ENCODE measurements at places on chromosomes 5 and 9.

DNA sequence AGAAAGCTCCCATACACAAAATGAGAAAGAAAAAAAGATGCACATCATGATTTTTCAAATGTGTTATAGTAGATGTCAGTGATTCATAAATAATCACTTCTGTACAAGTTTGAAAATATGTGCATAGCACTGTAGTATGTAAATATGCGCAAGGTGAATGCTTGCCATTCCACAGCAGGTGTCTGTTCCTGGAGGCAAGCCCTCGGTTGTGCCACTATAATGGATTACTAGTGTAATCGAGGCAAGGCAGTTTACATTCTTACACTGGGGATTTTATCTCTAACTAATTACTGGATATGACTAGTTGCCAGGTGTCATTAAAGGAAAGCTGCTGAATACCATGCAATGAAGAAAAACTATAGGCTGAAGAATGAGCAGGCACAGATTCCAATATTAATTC, 93.6 kb downstream of the ARHGEF28 start:
- DNase-seq, result no peak

DNA sequence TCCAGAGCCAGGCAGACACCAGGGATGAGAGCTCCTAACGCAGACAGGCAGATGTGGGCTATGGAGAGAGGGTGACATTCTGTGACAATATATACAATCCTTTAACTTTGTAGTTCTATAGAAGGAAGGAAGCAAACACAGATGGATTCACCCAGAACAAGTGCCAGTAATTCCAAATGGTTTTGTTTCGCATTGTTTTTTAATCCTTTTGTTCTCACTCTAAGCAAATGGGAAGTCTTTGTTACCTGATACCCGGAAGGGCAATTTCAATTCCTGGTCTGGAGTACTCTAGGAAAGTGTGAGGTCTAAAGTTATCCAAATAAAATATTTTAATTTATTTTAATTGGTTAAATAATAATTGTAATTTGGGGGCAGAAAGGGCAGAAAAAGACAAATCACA, 2.5 kb downstream of the FRMD3 start:
- DNase-seq, result no peak

DNA sequence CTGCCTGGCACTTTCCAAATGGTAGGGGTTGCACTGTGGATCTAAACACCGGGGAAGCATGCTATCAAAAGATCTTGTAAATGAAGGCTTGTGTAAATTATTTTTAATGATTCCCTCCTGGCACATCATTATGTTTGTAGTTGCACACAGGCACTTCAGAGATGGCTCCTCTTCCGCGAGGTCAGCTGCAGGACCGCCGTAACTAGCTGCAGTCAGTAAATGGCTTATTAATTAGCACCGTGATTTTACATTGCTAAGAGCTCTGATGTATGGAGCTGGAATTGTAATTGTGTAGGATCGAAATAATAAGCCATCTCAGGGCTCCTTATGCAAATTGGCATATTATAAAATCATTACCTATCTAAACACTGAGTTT, 397.6 kb upstream of the IRX1 start:
- DNase-seq, result no peak

GRCh38 chr9:81649475-81650240, 39.7 kb downstream of the TLE1 start:
- no peak for DNase-seq

DNA sequence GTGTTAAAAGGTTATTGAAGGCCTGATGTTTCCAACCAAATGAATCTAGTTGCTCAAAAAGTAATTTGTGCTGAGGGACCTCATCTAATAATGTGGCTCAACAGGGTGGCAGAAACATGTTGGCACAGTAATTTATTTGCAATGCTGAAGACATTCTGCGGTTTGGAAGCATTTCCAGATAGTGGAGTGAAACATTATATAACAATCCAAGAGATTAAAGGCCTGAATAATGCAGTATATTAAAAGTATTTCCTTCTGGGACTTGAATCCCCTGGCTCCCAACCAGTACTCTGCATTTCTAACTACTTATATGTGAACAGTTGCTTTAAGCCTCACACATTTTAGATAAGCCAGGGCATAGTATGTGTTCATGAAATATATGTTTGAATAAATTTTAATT, 25.9 kb upstream of the ALDH1A1 start:
- no peak for DNase-seq

- DNase-seq, result no peak
Observed at GRCh38 chr5:31759925-31760324, 121.0 kb downstream of the PDZD2 start.

- DNase-seq, result no peak
Observed at GRCh38 chr9:132415181-132415580, 5.2 kb downstream of the CFAP77 start.

DNA sequence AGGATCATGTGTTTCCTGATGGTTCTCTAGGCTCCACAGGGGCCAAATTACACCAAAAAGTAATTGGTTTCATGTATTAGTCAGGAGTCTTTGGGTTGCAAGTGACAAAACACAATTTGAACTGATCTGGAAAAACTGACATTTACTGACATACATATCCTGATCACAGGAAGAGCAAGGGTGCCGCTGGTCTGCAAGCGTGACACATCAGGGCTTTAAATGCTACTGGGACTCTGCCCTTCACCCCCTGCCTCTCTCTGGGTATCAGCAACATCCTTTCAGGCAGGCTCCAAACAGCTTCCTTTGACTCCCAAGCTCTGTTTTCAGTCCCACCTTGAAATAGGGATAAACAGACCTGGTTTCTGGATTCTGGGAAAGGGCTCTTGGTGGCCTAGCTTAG, 197.5 kb downstream of the PALM2AKAP2 start:
- DNase-seq, result no peak

GRCh38 chr9:130498918-130499698, 54.3 kb downstream of the ASS1 start:
- DNase-seq, result no peak

DNA sequence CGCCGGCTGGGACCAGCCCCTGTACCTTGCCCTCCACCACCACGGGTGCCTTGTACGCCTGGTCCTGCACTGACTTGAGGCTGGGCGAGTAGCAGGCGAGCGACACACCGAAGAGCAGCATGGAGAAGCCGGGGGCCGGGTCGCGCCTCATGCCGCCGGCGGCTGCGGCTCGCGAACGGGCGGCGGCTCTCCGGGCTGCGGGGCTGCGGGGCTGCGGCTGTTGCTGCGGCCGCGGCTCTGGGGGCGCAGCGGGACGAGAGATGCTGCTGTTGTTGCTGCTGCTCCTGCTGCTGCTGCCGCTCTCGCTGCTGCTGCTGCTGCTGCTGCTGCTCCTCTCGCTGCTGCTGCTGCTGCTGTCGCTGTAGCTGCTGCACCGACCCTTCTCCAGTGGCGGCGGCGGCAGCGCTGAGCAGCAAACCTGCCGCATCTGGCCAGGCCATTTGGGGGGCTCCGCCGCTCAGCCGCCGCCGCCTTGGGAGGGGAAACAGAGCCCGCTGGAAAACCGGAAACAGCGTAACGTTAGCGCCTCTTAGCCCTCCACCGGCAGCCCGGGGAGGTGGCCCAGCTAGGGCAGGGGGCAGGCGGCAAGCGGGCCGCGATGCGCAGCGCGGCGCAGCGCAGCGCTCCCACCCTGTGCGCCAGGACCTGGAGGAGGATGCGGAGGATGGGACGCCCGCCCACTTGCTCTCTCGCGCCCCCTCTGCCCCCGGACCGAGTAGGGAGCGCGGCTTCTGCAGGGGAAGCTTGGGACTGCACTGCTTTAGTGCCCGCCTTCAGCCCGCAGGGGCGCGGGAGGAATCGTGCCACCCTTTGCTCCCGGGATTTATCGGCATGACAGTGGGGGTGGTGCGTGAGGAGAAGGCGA, at the start of gene NRG2:
Gene NRG2, minus strand, starts transcription at position 657 of the 865 bp plus-strand sequence.
- no peak for DNase-seq

- no peak for DNase-seq
Observed at GRCh38 chr5:124124711-124125229, 612.8 kb downstream of the CSNK1G3 start.

GRCh38 chr5:34930870-34931269, 1.5 kb downstream of the DNAJC21 start:
- DNase-seq, result no peak

- DNase-seq, result no peak
Observed at GRCh38 chr5:150081541-150082283, 4.6 kb downstream of the CSF1R start.

DNA sequence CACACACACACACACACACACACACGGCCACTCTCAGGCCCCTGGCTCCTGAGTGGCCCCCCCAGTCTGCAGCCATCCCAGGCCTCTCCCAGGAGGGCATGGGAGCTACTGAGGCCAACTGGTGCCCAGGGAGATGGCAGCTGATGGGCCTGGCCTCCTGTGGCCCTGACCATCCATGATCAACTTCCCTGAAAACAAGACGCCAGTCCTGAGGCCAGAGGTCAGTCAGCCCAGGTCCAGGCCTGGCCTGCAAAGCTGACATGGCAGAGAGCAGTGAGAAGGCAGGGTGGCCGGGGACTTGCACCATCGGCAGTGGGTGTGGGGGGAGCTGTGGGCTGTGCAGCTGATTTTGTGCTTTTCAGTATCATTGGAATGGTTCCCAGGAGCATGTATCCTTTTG, 47.0 kb downstream of the SARDH start:
- DNase-seq, result no peak

DNA sequence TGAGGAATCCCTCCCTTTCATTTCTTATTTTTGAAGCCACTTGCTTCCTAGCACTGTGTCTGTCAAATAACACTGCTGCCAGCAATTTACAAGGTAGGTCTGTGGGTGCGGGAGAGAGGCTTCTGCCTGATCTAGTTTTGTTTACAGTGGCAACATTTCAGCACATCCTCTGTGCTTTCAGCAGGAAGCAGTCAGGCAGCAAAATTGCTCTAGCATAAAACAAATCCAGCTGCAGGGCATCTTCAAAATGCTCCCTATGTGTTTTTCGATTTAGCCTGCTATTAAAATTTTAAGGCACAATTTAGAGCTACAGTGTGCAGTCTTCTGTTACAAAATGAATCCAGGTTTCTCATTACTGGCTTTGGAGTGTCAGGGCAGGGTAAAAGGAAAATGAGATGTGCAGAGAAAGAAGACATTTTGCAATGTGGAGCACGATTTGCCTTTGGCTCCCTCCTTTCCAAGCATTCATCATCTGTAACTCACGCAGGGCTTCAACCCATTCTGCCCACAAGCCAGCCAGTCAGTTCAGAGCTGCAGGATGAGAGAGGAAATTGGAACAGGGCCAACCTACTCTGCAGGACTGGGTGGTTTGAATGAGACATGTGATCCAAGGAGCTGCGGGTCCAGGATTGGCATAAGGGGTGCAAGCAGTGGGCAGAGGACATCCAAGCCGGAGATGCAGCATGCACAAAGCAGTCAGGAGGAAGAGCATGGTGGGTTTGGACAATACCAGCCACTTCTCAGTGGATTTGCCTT, 143.4 kb upstream of the APC start:
- no peak for DNase-seq

GRCh38 chr9:16044579-16044881, 491.7 kb downstream of the CCDC171 start:
- DNase-seq, result no peak

DNA sequence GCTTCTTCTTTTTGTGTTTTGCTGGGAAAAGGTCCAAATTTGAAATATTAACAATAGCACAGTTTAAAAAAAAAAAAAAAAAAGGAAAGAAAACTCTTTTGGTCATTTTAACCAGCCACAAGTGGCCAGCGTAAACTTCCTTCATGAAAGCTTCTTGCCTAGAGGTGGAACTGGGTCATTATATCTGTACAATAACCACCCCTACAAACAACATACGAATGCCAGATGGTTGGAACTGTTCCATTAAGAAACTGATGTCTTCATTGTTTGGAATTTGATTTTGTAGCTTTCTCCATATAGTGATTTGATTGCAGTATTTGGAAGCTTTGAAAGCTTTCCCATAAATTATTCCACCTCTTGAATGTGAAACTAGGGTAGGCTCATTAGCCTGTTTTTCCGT, 18.3 kb upstream of the LPAR1 start:
- no peak for DNase-seq

GRCh38 chr9:135701959-135702721, at the start of gene KCNT1:
KCNT1 (plus strand) TSS chr9:135702185; CDS start chr9:135702259, 74 bp downstream.
- no peak for DNase-seq

DNA sequence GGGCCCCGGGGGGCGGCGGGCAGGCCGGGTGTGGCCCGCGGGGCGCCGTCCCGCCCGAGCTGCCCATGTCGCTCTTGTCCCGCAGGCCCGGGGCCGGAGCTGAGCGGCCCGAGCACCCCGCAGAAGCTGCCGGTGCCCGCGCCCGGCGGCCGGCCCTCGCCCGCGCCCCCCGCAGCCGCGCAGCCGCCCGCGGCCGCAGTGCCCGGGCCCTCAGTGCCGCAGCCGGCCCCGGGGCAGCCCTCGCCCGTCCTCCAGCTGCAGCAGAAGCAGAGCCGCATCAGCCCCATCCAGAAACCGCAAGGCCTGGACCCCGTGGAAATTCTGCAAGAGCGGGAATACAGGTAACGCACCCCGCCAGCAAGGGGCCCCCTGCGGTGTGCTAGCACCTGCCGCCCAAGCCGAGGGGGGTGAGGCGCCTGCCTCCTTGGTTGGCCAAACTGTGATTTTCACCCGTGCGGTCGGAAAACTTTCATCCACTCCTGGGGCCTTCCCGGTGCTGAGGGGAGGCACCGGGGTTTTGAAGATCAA, 32.1 kb downstream of the SMARCA2 start:
- DNase-seq, result no peak

DNA sequence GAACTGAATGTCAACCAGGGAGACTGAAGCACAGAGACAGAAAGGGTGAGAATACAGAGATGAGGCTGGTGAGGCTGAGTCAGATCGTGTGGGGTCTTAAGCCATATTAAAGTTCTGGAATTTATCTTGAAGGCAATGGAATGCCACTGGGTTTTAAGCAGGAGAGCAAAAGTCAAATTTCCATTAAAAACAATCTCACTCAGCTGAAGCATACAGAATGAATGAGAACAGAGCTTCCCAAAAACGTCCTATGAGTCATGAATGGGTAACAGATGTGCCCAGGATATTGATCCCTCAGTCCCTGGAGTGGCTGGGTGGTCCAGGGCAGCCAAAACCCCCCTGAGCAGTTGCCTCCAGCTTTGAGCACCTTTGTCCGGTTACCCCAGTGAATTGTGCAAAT, 44.9 kb downstream of the PFDN1 start:
- DNase-seq, result no peak

Measured in NK-92 treated with Interleukin-12 subunit alpha and Interleukin-12 subunit beta, amount 100 ng/mL, for 24 hours (cell line).